Foreskin keratinocyte (primary cell): ENCODE measurements at places on chromosomes 2 and 18. TPM values are rescaled to one million over a fixed set of nuclear protein-coding genes. Genes with fewer than 3 reads are reported as not detected.

The CROCC2 gene
- total RNA-seq, result not detected in 2 replicates

DNA sequence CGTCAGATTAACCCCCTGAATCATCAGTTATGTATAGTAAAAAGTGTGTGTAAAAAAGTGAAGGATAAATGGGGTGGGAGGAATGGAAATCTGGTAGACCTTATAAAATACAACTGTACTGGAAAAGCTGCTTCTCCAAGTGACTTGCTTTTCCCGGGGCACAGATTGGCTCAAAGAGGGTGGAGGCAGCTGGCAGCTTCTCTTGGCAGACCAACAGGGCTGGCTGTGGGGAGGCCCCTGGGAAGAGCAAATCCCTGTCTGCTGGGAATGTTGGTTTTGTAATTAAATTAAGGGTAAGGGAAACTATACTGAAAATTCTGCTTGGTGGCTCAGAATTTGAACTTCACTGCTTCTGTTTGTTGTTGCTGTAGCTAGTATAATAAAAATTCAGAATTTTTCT, 154.2 kb upstream of the DLX2 start:
- DNase-seq, result no peak

The TEX44 gene
- total RNA-seq, result not detected in 2 replicates

The ERMN gene
- total RNA-seq, result not detected in 2 replicates

DNA sequence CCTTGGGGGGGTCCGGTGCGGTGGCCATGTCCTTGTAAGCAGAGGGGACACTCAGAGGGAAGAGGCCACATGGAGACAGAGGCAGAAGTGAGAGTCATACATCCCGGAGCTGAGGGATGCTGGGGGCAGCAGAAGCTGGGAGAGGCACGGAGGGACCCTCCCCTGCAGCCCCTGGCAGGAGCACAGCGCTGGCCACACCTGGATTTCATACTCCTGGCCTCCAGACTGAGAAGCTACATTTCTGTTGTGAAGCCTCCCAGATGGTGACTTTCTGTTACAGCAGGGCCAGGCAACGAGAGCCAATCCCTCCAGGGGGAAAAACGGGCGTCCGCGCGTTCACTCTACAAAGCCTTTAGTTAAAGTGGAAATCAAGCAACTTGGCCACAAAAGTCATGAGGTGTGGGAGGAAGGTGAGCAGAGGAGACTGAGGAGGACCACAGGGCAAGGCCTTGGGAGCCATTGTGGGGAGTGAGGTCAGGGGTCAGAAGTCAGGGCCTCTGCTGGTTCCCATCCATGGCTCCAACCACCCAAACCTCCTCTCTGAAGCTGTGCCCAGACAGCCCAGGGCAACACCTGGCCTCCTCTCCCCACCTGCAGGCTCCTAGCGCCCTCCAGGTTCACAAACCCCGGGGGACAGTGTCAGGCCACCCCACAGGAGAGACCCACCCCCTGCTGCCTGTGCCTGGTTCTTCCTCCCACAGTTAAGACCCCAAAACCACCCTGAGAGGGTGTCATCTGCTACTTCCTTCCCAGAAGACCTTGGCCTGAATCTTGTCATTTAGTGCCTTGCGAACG, 4.5 kb upstream of the MBP start:
- DNase-seq, result no peak

The PSD4 gene
- 34.4 and 38.2 TPM in 2 replicates for total RNA-seq

DNA sequence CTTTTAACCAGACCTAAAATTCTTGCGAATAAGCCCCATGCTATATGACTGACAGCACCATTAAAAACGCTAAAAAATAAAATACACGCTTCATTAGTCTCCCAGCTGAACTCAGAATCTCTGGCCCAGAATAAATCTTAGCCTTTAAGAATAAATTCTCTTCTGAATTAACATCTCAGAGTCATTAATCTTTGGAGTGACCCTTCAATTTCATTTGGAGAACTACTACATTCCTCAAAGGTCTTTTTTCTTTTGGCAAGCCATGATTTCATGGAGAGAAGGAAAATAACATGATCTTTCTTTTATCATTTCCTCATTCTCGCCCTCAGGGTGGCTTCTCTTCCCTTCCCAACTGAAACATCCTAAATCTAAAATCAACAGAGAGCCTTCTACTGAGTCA, 259.0 kb downstream of the AFF3 start:
- no peak for DNase-seq

- no peak for DNase-seq
These were observed 77.0 kb downstream of the MBD2 start for GRCh38 chr18:54147439-54147838.

The TMEM163 gene
- total RNA-seq, result not detected in 2 replicates

DNA sequence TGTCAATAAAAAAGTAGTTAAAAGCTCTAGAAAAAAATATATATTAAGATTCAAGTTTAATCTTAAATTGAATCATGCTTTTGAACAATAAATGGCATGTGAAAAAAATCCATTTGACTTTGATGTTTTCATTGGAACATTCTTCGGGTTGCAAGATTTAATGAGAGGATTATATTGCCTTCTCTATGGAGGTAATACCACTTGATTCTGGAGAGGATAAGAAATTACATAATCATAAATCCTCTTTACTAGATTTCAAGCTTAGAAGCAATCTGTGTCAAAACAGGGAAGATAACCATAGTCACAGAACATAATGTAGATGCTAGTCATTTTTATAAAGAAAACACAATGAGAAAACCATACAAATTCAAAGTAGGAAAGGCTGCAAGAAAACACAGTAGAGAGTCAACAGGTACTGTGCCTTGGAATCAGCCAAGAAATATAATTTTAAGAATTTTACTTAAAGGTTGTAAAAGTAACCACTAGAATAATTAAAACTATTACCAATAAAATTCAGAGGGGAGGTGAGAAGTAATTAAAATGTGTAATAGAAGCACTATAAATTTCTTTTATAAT, 18.7 kb upstream of the MAPRE2 start:
- DNase-seq, result no peak

- DNase-seq, result no peak
These were observed 145.9 kb downstream of the ACKR3 start for GRCh38 chr2:236715491-236715961.

DNA sequence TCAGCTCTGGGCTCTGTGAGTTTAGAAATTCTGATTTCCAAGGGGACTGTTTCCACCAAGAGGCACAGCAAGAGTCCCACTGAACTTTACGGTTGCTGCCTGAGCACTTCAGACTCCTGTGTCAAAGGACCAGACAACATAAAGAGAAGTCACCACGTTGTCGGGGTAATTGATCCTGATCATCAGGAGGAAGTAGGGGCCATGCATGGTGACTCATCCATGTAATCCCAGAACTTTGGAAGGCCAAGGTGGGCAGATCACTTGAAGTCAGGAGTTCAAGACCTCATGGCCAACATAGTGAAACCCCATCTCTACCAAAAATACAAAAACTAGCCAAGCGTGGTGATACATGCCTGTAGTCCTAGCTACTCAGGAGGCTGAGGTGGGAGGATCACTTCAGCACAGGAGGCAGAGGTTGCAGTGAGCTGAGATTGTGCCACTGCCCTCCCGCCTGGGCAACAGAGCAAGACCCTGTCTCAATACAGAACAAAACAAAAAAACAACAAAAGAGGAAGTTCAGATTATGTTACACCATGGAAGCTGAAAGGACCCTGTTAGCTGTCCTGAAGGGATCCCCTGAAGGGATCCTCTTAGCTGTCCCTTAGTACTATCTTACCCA, 9.4 kb upstream of the ASXL2 start:
- DNase-seq, result no peak

The SOX11 gene
- total RNA-seq, result 3.4 and 3.8 TPM in 2 replicates

GRCh38 chr2:168843253-168843652, 40.8 kb downstream of the NOSTRIN start:
- no peak for DNase-seq

- no peak for DNase-seq
These were observed 154.2 kb downstream of the KCTD1 start for GRCh38 chr18:26394047-26394654.

The RFTN2 gene
- not detected in 2 replicates for total RNA-seq

GRCh38 chr2:17588031-17588430, 47.5 kb downstream of the VSNL1 start:
- DNase-seq, result peak; percentile 93
